ENCODE measurements at places on chromosomes 5 and 9.

- DNase-seq = no peak
These were observed 13.8 kb downstream of the RECK start for GRCh38 chr9:36050476-36050875.

GRCh38 chr5:113178073-113178779 lies 201.6 kb downstream of the DCP2 start:
- DNase-seq = no peak

DNA sequence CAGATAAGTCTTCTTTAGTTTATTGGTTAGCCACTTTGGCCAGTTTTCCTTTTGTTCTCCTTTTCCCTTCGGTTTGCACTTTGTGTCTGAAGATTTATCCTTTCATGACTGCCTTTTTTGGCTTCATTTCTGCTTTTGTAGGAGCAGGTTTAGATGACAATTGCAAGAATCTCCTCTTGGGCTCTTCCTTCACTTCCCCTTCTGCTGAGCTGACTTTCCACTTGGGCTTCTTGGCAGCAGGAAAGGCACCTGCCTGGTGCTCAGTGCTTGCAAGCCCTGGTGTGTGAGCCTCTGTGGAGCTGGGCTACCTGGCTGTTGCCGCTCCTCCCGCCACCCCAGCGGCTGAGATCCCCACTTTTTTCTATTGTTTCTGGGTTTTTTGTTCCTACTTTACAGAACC lies 7.3 kb downstream of the CCDC112 start:
- DNase-seq = no peak

- DNase-seq = no peak
These were observed 180.4 kb upstream of the ITGA1 start for GRCh38 chr5:52607227-52607824.

DNA sequence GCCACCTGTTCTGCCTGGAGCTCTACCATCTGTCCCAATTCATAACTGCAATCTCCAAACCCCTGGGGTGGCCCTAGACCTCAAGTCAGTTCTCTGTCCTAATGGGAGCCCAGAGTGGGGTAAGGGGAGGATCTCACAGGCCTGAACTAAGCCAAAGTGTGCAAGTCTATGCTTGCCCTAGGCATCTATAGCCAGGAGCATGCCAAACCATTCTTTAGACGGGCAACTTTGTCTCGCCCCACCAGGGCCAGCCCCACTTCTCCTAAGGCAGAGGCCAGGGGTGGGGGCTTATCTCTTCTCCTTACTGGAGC lies 3.3 kb downstream of the ACSL6 start:
- no peak for DNase-seq

DNA sequence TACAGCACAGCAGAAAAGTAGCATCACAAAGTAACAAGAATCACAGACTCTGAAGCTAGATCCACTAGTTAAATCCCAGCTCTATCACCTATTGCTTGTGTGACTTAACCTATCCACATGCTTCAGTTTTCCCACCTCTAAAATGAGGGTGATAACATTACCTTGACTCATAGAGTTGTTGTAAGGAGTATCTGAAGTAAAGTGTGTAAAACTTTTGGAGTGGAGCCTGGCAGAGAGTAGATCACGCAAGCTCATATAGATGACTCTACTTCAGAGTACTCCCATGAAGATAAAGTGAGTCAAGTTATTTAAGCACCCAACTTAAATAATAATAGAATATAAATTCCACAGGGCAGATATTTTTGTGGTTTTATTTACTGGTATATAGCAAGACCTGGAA lies 94.5 kb upstream of the FER start:
- DNase-seq = no peak

DNA sequence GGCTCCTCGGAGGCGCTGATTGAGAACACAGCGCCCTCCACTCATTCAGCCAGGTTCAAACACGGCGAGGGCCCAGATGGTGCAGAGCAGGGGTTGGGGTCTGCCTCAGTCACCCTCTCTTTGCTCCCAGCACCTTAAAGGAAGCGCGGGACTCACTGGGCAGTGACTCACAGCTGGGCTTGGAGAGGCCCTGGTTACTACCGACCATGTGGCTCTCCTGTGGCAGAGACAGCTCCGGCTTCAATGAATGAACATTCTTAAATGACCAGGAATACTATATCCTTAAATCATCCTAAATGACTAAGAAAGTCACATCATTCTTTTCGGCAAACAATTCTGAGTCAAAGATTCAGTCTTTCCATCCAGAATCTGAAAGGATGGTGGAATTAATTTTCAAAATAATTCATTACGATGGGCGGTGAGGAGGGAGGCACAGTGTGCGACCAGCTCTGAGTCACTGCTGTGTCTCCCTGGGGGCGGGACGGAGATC lies 1.6 kb upstream of the INPP5E start:
- DNase-seq = no peak

DNA sequence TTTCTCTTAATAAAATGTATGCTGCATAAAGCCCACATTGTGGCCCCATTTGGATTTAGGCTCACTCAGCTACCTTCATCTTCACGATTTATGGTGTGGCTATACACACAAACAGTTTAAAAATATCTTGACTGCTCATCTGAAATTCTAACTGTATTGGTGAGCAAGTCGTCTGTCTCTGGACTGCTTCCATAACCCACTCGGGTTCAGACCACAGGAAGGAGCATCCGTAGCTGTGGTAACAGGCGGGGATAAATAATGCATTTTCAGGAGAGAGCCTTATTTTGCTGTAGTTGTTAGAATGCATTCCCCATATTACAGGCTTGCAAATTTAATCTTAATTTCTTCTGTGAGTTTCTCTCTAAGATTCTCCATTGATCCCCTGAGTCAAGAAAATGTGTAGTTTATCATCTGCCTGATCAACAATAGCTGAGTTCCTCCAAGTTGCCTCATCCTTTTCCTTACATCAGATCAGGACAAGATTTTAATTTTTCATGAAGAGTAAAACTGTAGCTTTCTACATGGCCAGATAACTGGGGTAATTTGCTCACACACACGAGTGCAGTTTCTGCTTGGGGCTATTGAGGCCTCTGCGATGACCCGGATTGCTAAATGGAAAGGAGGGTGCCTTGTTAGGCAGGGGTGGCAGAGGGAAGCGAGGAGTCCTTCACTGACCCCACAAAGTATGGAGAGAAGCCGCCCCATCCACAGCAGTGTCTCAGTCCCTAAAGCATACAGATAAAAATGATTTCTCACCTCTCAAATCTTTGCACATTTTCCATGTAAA lies 133.9 kb downstream of the FSTL4 start:
- peak; percentile 20 for DNase-seq

- DNase-seq = no peak
These were observed 76.5 kb downstream of the DAP start for GRCh38 chr5:10684303-10685086.
